ENCODE measurements at places on chromosomes 16 and 17.

GRCh38 chr17:82907797-82908542 is 68.1 kb upstream of the ZNF750 start:
- no peak for DNase-seq

GRCh38 chr16:14007450-14007849 is 63.7 kb upstream of the MRTFB start:
- DNase-seq, result no peak

- no peak for DNase-seq
Measured at GRCh38 chr17:8865811-8866210, 1.7 kb downstream of the PIK3R6 start.

DNA sequence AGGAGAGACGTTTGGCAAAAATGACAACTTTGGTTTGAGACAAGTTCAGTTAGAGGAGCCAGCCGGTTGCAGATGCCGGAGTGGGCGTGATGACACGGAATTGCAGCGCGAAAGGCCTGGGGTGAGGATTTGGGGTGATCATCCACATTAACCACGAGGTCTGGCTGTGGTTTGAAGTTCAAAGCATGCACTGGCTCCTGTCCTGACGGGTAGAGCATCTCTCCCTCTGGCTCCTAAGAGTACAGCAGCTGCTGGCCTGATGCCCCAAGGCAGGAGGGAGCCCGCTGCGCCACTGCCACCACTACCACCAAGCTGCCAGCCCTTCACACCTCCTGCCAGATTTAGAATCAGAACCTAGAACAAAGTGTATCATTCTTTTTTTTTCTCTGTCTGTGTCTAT is 3.7 kb downstream of the RHBDL3 start:
- no peak for DNase-seq

DNA sequence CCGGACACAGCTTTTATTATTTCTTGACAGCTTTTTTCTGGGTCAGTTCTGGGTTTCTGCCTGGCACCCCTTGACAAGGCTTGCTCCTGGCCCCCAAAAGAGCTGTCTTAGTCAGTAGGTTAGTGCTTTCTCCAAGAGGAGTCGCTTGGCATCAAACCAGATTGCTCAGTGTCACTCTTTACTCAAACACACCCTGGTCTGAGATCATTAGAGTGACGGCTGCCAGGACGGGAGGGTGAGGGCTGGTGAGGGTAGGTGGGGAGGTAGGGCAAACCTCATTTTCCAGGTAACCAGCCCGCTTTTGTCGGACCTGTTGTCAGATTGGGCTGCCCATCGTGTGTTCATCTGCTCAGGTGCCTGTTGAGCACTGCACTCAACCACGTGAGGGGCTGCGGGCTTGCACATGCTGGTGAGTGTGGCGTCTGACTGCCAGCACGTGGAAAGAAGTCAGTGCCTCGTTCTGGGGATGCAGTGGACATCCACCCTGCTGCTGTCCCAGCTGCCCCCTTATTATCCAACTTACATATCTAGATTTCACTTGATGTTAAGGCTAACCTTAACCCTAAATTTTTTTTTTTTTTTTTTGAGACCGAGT is 12.4 kb downstream of the TMEM94 start:
- no peak for DNase-seq

GRCh38 chr16:70647441-70648359 is 1.3 kb downstream of the IL34 start:
- DNase-seq, result no peak

GRCh38 chr16:12586701-12587100 is 217.0 kb downstream of the CPPED1 start:
- DNase-seq, result no peak

- DNase-seq, result no peak
Measured at GRCh38 chr17:61458421-61459141, 6.4 kb downstream of the TBX4 start.

- DNase-seq, result no peak
Measured at GRCh38 chr16:15855704-15856003, 1.2 kb downstream of the MYH11 start.

GRCh38 chr17:28511858-28512461 is 5.8 kb downstream of the FOXN1 start:
- DNase-seq, result no peak

DNA sequence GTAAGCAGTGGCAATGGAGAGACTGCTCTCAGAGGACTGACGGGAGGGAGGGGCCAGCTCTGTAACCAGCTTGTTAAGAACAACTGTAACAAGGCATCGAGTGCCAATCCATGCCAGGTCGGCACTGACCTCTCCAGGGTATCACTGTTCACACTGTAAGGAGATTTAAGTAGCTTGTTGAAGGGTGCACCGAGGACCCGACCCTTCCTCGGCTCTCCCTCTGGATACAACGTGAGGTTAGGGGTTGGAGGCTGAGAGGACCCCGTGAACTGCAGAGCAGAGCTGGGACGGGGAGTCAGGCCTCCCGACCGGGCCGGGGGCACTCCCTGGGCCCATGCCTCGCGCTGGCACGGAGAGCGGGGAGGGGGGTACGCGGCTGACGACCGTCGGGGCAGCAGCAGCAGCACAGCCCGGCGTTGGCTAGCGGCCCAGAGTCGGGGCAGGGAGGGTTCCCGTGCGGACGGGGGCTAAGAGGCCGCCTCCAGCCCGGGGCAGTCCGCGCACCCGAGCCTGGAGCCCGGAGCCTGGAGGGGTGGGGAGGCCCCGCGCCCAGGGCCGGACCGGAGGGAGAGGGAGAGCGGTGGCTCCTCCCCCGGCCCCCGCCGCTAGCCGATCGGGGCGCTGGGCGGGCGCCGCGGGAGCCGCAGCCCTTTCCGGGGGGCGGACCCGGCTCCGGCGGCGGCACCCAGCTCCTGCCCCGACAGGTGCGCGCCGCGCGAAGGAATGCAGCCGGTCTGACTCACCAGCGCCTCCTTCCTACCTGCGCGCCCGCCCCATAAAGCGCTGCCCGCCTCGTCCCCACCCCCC is at the start of gene ITGB4:
ITGB4 (plus strand) TSS at position 804 of the 807 bp plus-strand sequence. CDS start 3,245 bp downstream, outside the sequence.
- no peak for DNase-seq

DNA sequence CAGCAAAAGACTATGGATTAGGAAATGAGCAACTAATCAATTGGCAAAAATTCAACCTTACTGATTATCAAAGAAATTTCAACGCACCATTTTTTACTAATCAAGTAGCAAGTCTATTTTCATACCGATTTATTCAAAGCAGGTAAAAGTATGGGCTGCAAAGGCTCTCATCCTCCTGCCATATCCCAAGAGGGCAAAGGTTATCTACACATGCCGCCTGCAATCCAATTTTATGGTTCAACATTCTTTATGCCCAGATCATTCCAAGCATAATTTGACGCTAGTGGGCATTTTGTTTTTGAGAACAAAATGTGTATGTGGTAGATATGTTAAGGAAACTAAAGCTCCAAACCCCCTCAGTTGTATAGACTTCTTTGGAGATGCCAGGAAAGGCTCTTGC is 270.6 kb downstream of the MAF start:
- DNase-seq, result no peak

Data from kidney epithelial cell (primary cell).